NCI-H1092 (cell line): ENCODE measurements at places on chromosomes 4 and X.
A peak's percentile ranks its signal among the peaks of the same experiment; 100 is the strongest.

DNA sequence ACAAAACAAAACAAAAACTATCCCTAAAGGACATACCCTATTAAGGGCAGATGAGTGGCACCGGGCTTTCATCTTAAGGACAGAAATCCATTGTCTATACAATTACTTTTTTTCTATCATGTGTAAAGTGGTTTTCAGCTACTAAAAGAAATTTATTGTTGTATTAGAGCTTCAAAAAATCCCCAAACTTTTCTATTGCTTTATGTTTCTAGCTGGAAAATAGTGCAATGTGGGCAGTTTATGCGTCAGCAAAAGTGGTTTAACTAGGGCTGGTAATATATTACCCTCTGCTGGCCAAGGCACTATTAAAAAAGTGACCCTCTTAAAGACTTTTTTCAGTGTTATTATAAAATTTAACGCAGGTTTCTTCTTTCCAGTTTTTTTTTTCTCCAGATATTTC is 15.5 kb upstream of the GPR82 start:
- no peak for DNase-seq

- no peak for DNase-seq
Observed at GRCh38 chr4:677431-678293, 3.3 kb downstream of the MYL5 start.

DNA sequence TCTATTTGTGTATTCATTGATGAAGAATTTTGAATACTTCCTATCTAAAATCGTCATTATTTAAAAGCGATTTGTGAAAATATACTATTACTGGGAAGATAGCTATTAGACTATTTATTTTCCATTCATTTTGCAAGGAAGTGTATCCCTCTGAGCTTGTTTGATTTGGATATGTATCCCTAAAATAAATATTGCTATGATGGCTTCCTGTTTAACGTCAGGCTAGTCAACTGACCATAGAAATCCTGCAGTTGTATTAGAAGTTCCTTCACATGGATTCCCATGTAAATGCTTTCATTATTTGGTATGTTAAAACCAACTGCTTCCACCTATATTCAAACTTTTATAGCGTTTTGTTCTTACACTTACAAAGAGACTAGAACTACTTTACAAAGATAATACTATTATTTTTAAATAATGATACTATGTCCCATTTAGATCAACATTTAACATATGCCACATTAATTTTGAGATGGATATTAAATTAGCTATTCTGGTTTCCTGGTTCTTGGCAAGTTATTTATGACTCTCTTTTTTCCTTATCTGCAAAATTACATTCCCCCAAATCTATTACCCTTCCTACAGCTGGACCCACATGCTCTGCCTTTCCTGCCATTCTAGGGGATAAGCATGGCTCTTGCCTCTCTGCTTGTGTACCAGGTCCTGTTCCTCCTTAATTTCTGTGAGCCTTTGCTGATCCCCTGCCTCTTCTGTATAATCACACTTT is 26.7 kb upstream of the PDE5A start:
- DNase-seq: no peak

GRCh38 chr4:5865896-5866599 is 26.8 kb downstream of the CRMP1 start:
- DNase-seq: no peak

GRCh38 chr4:16035843-16036242 is 48.0 kb downstream of the PROM1 start:
- no peak for DNase-seq

GRCh38 chrX:48002319-48002718 is 1.5 kb downstream of the ZNF182 start:
- no peak for DNase-seq

DNA sequence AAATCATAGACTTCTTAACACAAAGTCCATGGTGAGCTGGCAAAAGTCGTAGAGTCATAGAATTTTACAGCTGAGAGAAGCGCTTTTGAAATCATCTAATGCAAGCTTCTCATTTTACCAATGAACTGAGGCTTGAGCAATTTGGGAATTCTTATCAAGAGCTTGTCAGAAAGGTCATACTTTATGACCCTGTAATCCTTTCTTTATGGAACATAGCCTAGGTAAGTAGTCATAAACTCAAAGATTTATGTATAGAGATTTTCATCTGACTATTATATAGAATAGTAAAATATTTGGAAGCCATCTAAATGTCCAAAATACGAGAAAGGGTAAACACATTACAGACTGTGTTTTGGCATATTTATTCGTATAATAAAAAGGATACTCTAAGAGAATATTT is 563.5 kb downstream of the PCDH7 start:
- DNase-seq: no peak

GRCh38 chr4:53026233-53026632 is 164.1 kb downstream of the RASL11B start:
- DNase-seq: no peak

DNA sequence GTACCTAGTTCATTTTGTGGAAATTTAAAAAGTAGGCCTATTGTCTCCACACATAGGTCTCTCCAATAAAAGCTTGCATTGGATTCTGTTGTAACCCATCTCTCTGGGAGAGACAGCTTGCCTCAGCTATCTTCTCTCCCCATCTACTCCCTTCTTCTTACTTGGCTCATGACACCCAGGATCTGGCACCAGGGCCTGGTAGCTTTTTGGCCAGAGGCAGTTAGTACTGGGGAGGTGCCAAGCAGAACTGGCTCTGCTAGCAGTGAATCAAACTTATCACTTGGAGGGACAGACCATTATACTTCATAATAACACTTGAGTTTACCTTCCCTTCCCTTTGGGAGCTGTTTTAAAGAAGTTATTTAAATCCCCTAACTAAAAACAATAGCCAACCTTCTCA is 31.8 kb downstream of the PLAC1 start:
- DNase-seq: no peak

DNA sequence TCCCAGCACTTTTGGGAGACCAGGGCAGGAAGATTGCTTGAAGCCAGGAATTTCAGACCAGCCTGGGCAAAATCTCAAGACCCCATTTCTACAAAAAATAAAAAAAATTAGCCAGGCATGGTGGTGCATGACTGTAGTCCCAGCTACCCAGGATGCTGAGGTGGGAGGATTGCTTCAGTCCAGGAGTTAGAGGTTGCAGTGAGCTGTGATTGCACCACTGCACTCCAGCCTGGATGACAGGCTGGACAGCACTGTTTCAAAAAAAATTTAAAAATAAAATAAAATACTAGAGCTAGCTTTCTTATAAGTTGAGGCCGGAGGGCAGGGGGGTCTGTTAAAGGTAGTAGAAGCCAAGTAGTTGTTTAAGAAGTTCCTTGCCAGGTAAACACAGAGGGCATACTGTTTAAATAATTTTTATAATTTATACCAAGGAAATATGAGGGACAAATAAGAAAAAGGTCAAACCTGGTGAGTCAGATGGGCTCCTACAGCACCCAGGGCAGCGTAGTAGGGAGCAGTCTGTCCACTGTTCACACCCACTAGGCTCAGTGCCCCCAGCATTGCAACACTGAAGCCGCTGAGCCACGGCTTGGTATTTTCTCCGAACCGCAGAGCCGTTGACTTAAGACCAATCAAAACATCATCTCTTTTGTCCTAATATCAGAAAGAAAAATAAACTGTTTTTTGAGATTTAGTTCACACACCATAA is 17.3 kb downstream of the COQ2 start:
- DNase-seq: no peak

DNA sequence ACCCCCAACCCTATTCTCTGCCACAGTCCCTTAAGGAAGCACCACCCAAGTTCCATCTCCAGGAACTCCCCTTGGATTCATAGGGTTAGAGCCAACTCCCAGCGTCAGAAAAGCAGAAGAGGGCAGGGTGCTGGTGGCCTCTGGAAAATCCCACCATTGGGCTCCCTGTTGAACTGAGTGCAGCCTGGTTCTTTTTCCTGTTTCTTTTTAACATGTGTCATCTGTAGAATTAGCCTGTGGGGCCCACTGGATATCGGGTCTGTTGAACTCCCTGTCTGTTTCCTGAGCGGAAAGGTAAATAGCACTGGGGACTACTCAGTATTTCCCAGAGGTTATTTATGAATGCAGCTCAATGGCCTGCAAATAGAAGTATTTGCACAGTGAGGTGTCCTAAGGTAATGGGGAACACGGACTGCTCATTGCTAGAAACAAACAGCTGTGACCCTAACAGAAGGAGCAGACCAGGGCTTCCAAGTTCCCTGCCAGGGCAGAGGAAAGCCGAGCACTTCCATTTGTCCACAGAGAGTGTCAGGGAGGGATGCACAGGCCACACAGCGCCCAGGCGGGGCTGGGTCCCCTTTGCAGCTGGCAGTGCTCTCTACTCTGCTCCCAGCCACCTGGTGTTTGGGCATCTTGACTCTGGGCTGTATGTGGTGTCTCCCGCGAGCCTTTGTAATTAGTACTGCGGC is 102.6 kb downstream of the FHDC1 start:
- DNase-seq: peak; percentile 59

DNA sequence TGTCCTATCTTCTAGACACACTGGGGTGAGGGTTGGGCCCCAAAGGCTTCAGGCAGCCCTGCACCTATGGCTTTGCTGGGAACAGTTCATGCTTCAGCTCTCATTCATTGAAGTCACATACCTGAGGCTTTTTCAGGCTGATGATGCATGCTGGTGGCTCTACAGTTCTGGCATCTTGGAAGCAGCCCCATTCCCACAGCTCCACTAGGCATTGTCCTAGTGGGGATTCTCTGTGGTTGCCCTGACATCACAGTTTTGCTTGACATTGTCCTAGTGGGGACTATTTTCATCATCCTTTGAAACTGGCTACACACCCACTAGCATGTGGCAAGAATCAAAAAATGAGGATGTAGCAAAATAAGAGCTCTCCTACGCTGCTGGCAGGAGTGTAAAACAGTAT is 37.7 kb upstream of the C4orf17 start:
- DNase-seq: no peak

GRCh38 chrX:112798736-112799135 is 41.9 kb downstream of the AMOT start:
- DNase-seq: no peak

- no peak for DNase-seq
Observed at GRCh38 chr4:7439699-7440098, 5.0 kb upstream of the PSAPL1 start.

DNA sequence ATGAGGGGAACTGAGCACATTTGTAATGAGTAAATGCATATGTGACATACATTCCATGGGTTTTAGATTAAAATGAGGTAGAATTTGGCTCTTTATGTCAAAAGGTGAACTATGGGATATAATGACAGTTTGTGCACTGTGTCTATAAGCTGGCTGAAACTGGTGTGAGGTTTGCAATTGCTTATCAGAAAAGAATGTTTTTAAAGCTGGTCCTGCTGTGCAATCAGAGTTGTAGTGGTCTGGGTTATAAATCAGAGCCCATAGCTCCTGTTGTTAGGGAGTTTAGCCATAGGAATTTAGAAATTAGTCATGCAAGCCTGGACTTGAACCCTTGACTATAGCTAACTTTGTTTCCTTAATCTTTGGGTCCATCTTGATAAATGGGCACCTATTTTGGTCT is 23.1 kb upstream of the GATB start:
- no peak for DNase-seq

DNA sequence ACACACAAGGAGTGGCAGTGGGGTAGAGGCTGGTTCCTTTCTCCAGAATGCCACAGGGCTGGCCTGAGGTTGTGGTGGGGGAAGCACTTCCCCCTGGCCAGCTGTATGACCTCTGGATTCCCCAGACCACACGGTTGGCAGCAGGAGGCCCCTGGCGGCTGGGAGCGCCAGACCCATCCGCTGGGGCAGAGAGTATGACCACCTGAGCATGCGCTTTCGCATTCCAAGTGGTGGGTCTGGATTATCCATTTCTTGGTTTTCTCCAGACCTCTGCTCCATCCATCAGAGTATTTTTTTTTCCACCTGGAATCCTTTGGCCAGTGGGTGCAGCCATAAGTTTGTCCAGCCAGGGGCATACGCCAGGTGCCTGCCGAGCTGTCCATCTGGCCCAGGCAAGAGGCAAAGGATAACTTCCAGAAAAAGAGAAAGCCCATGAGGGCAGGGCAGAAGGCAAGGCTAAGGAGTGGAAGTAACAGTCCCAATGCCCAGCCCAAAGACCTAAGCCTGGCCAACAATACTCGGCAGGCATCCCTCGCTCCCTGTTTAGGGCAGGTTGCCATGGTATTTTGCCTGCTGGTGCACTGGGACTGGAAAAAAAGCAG is 39.3 kb downstream of the NHSL2 start:
- no peak for DNase-seq

- no peak for DNase-seq
Observed at GRCh38 chrX:3461397-3462165, 115.1 kb upstream of the MXRA5 start.

DNA sequence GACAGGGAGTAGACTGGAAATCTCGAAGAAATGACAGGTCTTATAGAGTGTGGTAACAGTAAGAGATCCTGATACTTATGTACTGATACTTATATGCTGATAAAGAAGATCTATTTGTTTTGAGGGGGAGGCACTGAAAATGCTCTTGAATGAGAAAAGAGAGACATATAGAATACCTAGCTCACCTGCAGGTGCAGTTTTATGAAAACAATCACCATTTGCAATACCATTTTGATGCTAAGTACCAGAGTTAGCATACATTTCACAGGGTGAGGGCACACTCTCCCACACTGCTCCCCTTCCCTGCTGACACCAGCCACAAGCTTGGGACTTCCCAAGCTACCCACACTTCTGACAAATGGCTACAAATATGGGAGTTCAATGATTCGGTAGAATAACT is 1490.1 kb upstream of the IGFBP7 start:
- no peak for DNase-seq

GRCh38 chrX:136710325-136710951 is 62.5 kb downstream of the CD40LG start:
- DNase-seq: no peak

- no peak for DNase-seq
Observed at GRCh38 chr4:153275380-153276276, 68.9 kb upstream of the MND1 start.
